ENCODE measurements at places on chromosomes 3 and 15. TPM values are rescaled to one million over a fixed set of nuclear protein-coding genes. Genes with fewer than 3 reads are reported as not detected.

The CKMT1A gene
- total RNA-seq, result 184 TPM

The TRH gene
- total RNA-seq, result not detected

DNA sequence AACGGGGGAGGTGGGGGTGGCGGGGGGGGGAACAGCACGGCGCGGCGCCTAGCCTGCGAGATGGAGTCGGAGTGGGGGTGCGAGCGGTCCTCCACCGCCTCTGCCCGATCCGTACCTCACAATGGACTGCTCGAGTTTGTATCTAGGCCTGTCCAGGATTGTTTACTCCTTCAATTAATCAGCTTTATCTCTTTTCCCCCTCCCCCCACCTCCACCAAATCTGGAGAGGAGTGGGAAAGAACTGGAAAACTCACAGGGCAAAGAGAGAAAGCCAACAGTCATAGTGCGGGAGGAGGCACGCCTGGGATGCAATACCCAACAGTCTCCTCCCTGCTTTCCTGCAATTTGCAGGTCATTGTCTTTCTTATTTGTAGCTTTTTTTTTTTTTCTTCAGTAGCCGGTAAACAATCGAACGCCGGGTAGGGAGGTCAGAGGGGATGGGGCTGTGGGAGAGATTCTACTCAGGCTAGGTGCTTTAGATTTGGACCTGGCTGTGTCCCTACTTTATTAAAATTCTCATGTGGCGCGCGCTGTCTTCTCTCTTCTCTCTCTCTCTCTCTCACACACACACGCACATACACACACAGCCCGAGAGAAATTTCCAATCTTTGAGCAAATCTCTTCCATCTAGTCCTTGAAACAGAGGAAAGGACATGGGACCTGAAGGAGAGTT, 6.9 kb upstream of the MEIS2 start:
- DNase-seq, result no peak

The SH2D7 gene
- 0.58 TPM for total RNA-seq

GRCh38 chr3:99945328-99945995, 127.8 kb downstream of the CMSS1 start:
- no peak for DNase-seq

GRCh38 chr3:100120012-100120411, 5.7 kb upstream of the FILIP1L start:
- DNase-seq, result no peak

- no peak for DNase-seq
Measured at GRCh38 chr3:171383206-171384018, 76.8 kb downstream of the TNIK start.

The GHRL gene
- 1.1 TPM for total RNA-seq

DNA sequence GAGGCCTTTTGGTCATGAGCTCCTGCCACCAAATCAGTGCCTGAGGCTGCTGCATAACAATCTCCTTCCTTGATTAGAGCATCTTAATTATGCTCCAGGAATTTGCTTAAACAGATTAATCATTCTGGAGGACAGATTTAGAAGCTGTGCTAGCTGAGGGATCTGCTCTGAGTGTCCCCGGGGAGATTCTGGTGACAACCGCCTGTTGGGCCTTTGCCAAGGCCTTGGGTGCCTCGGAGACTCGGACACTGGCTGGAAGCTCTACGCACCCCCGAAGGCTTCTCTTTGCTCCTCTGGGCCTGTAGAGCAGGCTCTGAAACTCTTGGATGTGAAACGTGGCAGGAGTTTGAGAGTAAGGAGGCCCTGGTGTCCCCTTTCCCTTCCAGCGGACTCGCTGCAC, 264.1 kb downstream of the CD47 start:
- no peak for DNase-seq

GRCh38 chr15:58921267-58921790, 12.2 kb downstream of the SLTM start:
- DNase-seq, result no peak

GRCh38 chr3:52004163-52004787, 8.6 kb upstream of the RPL29 start:
- no peak for DNase-seq

DNA sequence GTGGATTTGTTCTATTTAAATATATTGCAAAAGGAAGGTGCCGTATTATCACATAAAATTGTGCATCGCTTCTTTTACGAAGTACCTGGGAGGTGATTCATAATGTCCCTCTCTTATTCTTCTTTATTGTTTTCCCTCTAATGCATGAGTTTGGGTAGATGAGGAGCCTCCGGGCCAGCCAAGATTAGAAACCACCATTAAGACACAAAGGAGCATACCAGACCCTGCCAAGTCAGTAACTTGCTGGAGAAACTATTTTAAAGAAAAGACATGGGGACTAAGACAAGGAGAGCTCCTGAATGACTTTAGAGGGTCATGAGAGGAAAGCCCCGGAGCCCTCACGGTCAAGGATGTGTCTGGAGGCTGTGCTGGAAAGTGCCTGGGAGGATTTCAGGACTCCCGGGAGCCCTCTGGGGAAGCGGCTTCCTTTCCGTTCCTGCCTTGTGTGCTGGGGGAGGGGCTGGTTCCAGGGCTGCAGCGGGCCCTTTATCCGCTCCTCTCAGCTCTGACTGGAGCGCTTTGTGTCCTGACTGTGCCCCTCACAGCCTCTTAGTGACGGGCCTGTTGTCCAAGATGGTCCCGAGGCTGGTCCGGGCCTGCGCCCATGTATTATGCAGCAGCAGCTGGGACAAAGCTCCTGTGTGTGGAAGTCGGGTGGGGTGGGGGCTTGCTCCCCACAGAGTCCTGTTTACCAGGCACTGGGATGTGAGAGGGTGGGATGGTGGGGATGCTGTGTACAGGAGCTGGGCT, 35.7 kb downstream of the CORO2B start:
- DNase-seq, result no peak

The PRR20G gene
- not detected for total RNA-seq

GRCh38 chr3:90184861-90185260, 1077.4 kb downstream of the EPHA3 start:
- DNase-seq, result no peak

The C15orf61 gene
- 5.4 TPM for total RNA-seq

DNA sequence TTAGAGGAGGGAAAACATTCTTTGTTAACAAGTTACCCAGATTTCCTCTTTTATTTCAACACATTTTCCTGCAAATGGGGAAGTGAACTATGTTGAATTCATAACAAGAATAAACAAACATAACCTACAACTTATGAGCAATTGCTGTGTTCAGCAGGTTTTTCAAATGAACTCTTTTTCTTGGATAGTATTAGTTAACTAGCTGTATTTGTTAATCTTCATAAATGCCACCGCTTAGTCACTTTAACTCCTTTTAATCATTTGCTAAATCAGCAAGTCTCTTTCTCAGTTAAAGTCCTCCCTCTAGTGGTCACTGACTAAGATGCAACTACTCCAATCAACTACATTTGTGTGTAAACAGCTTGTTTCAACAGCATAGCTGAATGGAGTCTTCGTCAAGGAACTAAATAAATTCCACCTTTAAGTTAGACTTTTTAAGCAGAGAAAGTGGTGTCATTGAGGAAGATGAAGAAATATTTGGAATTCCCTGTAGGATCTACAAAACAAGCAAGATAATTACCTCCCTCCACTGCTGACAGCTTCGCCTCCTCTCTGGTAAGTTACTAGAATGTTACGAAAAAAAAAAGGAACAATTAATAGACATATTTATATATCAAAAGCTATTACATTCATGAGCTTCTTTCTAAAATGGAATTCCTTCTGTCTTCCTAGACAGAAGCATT, 1122.0 kb downstream of the ROBO1 start:
- peak; percentile 24 for DNase-seq

DNA sequence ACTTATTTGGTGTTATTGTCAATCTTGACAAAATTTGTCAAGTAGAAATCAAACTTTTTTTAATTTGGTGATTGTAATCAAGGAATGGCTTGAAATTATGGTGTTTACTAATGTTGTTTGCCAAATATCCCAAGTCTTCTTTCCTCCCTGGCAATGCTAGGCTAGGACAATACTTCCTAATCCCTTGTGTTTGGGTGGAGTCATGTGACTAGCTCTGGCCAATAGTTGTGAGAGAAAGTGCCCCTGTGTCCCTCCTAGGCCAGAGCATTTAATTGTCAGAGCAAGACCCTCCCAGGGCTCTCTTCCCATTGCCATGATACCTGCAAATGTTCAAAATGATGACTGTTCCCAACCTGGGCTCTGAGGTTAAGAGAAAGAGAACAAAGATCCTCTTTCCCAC, 132.7 kb downstream of the ANXA2 start:
- DNase-seq, result no peak

The ADCY5 gene
- total RNA-seq, result 7.8 TPM

DNA sequence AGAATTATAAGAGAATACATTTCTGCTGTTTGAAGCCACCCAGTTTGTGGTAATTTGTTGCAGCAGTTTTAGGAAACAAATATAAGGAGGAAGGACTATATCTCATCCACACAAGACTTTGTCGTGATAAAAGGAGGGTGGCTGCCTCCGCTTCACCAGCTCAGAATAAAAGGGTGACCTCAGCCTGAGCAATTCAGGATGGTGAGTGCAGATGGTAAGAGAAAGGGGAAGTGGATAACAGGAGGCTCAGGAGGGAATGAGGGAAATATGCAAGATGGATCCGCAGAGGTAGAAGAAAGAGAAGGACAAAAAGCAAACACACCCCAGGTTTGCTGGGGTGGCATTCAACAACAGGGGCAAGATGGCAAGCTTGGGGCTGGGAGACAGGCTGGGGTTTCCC, 108.1 kb upstream of the TNFAIP8L3 start:
- no peak for DNase-seq

DNA sequence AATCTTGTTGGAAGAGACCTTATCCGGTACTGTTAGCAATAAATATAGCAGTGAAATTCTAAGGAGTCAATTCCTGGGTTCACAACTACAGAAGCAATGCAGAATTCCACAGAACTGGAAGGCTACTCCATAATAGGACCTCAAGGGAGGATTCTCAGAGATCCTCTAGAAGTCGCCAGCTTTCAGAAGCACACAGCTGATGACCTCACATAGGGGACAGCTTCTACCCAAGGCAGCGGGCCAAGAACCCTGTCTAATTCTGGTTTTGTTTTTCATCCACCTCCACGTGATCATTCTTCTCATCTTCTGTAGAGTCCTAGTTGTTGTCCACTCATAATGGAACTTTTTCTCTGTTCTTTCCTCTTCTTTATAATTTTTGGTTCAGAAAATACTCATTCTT, 99.4 kb downstream of the ERC2 start:
- no peak for DNase-seq

The PIERCE2 gene
- total RNA-seq, result 5.8 TPM

DNA sequence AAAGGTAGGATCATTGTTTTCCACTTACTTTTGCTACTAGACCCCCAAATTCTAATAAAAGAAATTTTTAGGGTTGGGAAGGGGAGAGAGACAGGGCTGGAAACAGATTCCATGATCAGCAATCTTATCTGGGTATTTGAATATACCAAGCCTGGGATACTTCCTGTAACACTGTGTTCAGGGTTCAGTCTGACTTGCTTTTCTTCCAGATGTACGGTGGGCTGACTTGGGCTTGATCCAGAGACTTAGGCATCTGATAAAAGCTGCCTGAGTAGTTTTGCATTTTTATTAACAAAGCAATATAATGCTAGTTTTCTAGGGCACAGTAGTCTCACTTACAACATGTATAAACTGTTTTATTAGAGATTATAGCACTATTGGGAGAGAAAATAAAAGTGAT, 49.2 kb downstream of the KCNMB2 start:
- DNase-seq, result no peak

The GOLGA8O gene
- 0.22 TPM for total RNA-seq

DNA sequence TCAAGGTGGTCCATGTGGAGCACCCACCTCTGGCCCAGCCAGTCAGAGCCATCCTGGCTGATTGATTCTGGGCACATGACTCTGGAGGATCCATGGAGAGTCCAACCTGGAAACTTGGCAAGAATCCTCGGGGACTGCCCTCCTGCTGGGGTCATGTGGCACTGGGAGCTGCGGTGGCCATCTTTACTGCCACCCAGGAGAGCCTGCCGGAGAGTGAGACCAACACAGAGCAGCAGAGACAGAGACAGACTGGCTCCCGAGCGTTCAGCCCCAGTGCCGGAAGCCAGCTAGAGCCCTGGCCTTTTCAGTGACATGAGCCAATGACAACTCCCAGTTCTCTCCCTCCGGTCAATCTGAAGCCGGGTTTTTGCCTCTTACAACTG, 11.5 kb upstream of the GATA2 start:
- DNase-seq, result no peak

DNA sequence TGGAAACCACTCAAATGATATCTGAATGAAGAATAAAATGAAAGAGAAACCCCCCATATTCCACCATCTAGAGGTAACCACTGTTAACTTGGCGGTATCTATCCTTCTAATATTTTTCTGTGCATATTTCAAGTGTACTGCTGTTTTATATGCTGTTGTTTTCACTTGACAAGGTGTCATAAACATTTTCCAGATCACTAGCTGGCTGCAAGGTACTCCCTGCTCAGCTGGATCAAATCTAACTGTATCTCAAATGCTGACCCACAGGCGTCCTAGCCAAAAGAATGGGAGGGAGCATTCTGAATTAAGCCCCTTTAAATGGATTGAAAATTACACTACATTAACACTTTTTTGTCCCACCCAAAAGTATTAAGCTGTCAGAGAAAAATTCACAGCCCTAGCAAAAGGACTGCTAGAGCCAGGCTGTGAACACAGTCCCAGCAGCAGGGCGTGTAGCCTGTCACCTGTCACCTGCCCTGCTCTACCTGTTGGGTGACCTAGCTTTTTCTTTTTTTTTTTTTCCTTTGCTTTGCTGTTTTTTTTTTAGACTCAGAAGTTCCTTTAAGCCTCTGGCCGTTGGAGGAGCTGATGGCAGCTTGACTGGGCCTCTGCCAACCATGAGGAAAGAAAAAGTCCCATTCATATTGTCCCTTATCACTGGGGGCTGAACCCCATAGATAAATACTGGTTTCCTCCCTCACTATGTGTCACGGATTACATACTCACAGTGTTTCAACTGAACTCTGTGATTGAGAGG, 93.7 kb upstream of the TSC22D2 start:
- peak; percentile 66 for DNase-seq

- peak; percentile 52 for DNase-seq
Measured at GRCh38 chr3:181176601-181177000, 187.1 kb upstream of the DNAJC19 start.

DNA sequence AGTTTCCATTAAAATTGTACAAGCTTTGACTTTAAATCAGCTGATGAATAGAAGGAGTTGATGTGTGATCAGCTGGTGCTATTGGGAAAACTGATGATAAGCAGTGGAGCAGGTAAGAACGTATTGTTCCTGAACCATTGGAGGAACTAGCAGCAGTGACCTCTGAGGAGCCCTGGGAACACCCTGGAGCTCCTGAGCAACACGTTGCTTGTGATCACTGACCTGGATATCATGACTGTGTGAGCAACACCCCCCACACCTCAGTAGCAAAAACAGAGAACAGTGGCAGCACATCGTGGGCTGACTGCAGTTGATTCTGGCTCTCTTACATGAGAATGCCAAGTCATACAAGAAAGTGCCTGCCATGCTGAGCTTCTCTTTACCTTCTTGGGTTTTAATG, 72.9 kb downstream of the BLM start:
- no peak for DNase-seq

- DNase-seq, result no peak
Measured at GRCh38 chr3:70820397-70820796, 508.0 kb upstream of the MDFIC2 start.

DNA sequence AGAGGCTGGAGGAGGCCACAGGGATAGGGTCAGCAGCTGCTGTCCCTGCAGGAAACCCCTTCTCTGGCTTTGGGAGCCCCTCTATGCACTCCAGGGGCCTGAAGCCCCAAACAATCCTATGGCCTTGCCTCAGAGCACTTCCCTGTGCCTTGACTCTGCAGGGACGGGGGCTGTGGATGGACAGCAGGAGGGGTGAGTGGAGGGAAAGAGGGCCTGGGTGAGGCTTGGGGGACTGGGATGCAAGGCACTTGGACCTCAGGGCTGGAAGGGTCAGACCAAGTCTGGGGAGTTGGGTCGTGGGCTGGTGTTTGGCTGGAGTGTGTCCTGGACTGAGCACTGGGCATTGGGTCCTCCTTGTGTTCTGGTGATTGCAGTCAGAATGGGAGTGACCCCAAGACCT, 769.8 kb downstream of the EPHA3 start:
- DNase-seq, result no peak

Measured in colonic mucosa (tissue), 4 donors.